ENCODE measurements at places on chromosomes 7 and 10. TPM values are rescaled to one million over a fixed set of nuclear protein-coding genes. Genes with fewer than 3 reads are reported as not detected.

DNA sequence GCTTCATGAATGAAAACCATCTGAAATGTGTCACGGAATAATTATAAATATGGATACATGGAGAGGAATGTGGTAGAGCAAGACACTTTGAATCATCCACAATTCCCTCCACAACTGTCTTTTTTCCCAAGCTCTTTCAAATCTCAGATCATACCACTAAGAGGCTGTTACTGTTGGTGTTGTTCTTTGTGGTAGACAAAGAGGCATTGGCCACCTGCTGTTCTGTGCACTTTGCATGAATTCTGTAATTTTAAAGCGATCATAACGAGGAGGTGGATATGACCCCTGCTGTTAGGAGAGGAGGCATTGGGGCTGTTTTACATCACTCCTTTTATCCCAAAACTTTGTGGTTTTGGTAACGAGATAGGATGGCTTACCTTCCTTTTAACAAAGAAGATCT, 141.2 kb upstream of the KLF6 start:
- DNase-seq = no peak
- H3K27ac ChIP-seq = peak overlapping the region; percentile 26
- no peak overlapping the region for H3K4me3 ChIP-seq
- no peaks in the 10 kb centered on the region for H3K4me1 ChIP-seq
- H3K27me3 ChIP-seq = no peaks in the 10 kb centered on the region

DNA sequence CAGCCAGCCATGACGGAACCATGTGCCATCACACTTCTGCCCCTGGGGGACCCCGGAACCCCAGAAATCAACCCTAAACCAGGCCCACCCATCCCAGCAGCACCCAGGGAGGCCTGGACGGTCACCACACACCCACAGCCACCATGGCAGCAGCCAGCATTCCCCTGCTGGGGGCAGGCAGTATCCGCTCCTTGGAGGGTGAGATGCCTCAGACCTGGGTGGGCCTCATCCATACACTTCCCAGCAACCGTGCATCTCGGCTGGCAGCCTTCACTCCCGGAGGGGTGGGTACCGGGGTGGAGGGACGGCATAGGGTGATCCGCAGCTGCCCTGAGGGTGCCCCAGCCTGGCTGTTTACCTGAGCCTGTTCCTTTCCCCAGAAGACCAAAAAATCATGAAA, 69.1 kb upstream of the FAM20C start:
- H3K4me1 ChIP-seq = no peaks in the 10 kb centered on the region
- DNase-seq = no peak
- H3K36me3 ChIP-seq = no peaks in the 10 kb centered on the region

- DNase-seq = no peak
- no peak overlapping the region for H3K4me3 ChIP-seq
- no peaks in the 10 kb centered on the region for H3K36me3 ChIP-seq
- no peaks in the 10 kb centered on the region for H3K4me1 ChIP-seq
Measured at GRCh38 chr7:152909683-152910544, 150.4 kb downstream of the ACTR3B start.

- no peak overlapping the region for H3K4me3 ChIP-seq
- H3K4me1 ChIP-seq = no peaks in the 10 kb centered on the region
- no peak for DNase-seq
- H3K27me3 ChIP-seq = no peaks in the 10 kb centered on the region
- H3K27ac ChIP-seq = no peak overlapping the region
Measured at GRCh38 chr10:69898524-69898923, 96.8 kb downstream of the COL13A1 start.

DNA sequence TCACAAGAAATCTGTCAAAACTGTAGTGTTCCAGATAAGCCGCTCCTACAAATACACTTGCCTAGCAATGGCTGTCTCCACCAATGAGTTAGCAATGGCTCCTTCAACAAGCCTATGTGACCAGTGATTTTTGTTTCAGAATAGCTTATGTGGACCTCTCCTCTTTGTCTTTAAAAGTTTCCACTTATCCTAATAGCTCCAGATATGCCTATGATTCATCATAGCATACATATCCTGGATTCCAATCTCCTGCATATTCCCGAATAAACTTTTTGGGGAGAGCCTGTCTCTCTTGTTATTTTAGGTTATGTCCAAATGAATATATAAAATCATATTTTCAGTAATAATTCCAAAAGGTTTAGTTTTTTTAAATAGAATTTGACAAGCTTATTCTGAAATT, 510.6 kb downstream of the ARL4A start:
- no peak overlapping the region for H3K27ac ChIP-seq
- H3K4me3 ChIP-seq = no peak overlapping the region
- no peaks in the 10 kb centered on the region for H3K27me3 ChIP-seq
- no peaks in the 10 kb centered on the region for H3K36me3 ChIP-seq
- no peaks in the 10 kb centered on the region for H3K4me1 ChIP-seq
- no peak for DNase-seq

- H3K27me3 ChIP-seq = no peaks in the 10 kb centered on the region
- no peaks in the 10 kb centered on the region for H3K36me3 ChIP-seq
- DNase-seq = peak; percentile 30
- peak overlapping the region; percentile 18 for H3K4me3 ChIP-seq
- H3K27ac ChIP-seq = peak overlapping the region; percentile 72
- H3K4me1 ChIP-seq = peaks cover 64% of the 10 kb centered on the region
Measured at GRCh38 chr10:110504111-110504735, 6.5 kb downstream of the DUSP5 start.

DNA sequence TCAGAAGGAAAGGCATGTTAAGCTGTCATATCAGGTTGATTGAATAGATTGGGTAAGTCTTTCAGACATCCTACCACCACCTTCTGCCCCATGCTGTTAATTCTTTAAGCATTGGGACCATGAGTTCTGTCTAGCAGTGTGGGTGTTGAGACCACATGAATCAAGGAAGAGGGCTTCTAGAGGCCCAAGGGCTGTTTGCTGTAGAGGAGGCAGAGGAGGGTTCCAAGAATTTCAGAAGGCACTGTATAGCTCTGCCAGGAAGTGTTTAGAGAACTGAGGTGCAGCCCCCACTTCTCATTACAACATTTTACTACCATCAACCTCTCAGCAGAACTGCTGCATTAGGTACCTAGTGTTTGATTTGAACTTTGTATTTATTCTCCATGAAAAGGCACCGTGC, 720.2 kb downstream of the AUTS2 start:
- DNase-seq = no peak
- H3K27me3 ChIP-seq = no peaks in the 10 kb centered on the region
- no peaks in the 10 kb centered on the region for H3K36me3 ChIP-seq
- no peaks in the 10 kb centered on the region for H3K4me1 ChIP-seq
- no peak overlapping the region for H3K4me3 ChIP-seq

- no peak for DNase-seq
- no peaks in the 10 kb centered on the region for H3K4me1 ChIP-seq
- H3K27me3 ChIP-seq = no peaks in the 10 kb centered on the region
- H3K36me3 ChIP-seq = no peaks in the 10 kb centered on the region
- no peak overlapping the region for H3K27ac ChIP-seq
- H3K4me3 ChIP-seq = no peak overlapping the region
Measured at GRCh38 chr7:37050801-37051200, 326.5 kb upstream of the AOAH start.

GRCh38 chr7:39310699-39311098, 255.5 kb upstream of the YAE1 start:
- H3K36me3 ChIP-seq = no peaks in the 10 kb centered on the region
- H3K27ac ChIP-seq = no peak overlapping the region
- H3K27me3 ChIP-seq = no peaks in the 10 kb centered on the region
- DNase-seq = no peak
- no peak overlapping the region for H3K4me3 ChIP-seq

- no peak overlapping the region for H3K4me3 ChIP-seq
- H3K4me1 ChIP-seq = no peaks in the 10 kb centered on the region
- DNase-seq = no peak
- H3K27me3 ChIP-seq = no peaks in the 10 kb centered on the region
- no peak overlapping the region for H3K27ac ChIP-seq
Measured at GRCh38 chr7:70953796-70954195, 178.1 kb upstream of the GALNT17 start.

DNA sequence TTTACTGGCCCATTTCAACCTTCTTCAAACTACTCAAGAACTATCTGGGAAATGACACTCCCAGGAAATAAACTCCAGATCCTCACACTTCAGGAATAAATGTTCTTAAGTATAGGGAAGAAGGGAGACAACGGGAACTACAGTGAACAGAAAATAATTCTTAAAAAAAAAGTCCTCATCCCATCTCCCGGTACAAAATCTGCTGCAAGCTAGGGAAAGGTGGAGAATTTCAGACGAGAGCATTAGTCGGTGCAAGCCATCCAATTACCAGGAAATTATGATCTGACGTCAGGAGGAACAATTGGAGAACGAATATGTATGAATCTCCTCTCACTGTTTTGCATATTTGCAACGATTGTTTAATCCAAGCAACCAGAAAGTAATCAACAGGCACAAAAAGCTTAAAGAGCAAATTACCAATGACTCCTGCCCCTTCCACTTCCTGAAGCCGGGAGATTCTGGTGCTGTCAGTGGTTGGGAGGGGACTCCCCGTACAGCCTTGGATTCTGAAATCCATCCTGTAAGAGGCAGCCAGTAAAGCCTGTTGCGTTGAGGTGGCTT, 15.1 kb upstream of the GATA3 start:
- no peaks in the 10 kb centered on the region for H3K36me3 ChIP-seq
- peaks cover 46% of the 10 kb centered on the region for H3K4me1 ChIP-seq
- H3K27ac ChIP-seq = no peak overlapping the region
- peaks cover 92% of the 10 kb centered on the region for H3K27me3 ChIP-seq
- DNase-seq = no peak

- no peak overlapping the region for H3K4me3 ChIP-seq
- H3K36me3 ChIP-seq = peaks cover 13% of the 10 kb centered on the region
- peak; percentile 58 for DNase-seq
- H3K27me3 ChIP-seq = no peaks in the 10 kb centered on the region
Measured at GRCh38 chr10:102612964-102613275, 31.4 kb upstream of the TRIM8 start.

- no peak for DNase-seq
- H3K27ac ChIP-seq = no peak overlapping the region
- no peaks in the 10 kb centered on the region for H3K36me3 ChIP-seq
- H3K4me3 ChIP-seq = no peak overlapping the region
- peaks cover 4% of the 10 kb centered on the region for H3K4me1 ChIP-seq
Measured at GRCh38 chr10:124492266-124492665, 30.6 kb downstream of the LHPP start.

- DNase-seq = no peak
- H3K27ac ChIP-seq = no peak overlapping the region
- no peaks in the 10 kb centered on the region for H3K4me1 ChIP-seq
- H3K27me3 ChIP-seq = no peaks in the 10 kb centered on the region
Measured at GRCh38 chr7:44286618-44287487, 38.5 kb downstream of the CAMK2B start.

DNA sequence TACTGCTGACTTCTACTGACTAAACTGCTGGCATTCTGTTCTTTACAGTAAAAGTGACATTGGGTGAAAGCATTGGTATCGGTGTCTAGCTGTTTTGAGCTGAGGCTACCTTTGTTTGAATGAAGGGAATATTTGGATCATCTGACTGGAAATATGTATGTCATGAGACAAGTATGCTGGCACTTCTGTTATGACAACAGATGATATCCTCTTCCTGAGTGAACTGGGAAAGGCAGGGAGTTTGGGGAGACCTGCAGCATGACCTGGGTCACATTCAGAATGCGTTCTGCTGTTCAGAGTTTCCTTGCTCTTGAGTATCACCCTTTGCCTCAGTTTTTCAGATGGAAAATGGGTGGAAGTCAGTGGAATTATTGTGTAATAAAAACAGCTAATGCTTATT, 81.8 kb downstream of the PLCE1 start:
- H3K4me3 ChIP-seq = no peak overlapping the region
- no peak for DNase-seq
- H3K27ac ChIP-seq = no peak overlapping the region
- H3K4me1 ChIP-seq = no peaks in the 10 kb centered on the region

DNA sequence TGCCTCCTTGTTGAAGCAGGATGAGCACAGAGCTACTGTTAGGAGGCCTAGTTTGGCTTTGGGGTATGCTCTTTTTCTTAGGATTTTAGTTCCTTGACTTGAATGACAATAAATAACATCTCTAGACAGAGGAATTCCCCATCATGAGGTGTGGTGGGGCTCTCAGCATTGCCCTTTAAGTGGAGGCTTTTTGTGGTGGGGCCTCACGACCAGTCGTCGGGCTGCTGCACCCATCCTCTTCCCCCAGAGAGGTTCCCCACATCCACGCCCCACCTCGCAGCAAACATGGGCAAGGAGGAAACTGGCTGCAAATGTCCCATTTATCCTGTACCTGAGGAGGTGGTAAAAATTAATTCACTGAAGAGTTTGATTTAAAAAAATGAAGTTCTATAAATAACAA, 36.1 kb upstream of the TARP start:
- no peak overlapping the region for H3K4me3 ChIP-seq
- H3K27ac ChIP-seq = no peak overlapping the region
- H3K27me3 ChIP-seq = no peaks in the 10 kb centered on the region
- H3K4me1 ChIP-seq = peaks cover 11% of the 10 kb centered on the region

- peaks cover 17% of the 10 kb centered on the region for H3K4me1 ChIP-seq
- H3K4me3 ChIP-seq = no peak overlapping the region
- peaks cover 90% of the 10 kb centered on the region for H3K36me3 ChIP-seq
- H3K27ac ChIP-seq = no peak overlapping the region
- no peaks in the 10 kb centered on the region for H3K27me3 ChIP-seq
Measured at GRCh38 chr7:45102785-45103712, 8.4 kb downstream of the TBRG4 start.

GRCh38 chr7:135355377-135356048, 121.9 kb downstream of the STRA8 start:
- no peak for DNase-seq
- H3K4me3 ChIP-seq = no peak overlapping the region
- H3K4me1 ChIP-seq = no peaks in the 10 kb centered on the region
- no peaks in the 10 kb centered on the region for H3K36me3 ChIP-seq
- H3K27ac ChIP-seq = no peak overlapping the region

GRCh38 chr7:105875505-105875904, 894 bp downstream of the ATXN7L1 start:
- H3K36me3 ChIP-seq = no peaks in the 10 kb centered on the region
- H3K27me3 ChIP-seq = no peaks in the 10 kb centered on the region
- DNase-seq = no peak
- H3K4me1 ChIP-seq = peaks cover 46% of the 10 kb centered on the region

- no peak for DNase-seq
- H3K4me3 ChIP-seq = peak overlapping the region; percentile 79
- peaks cover 30% of the 10 kb centered on the region for H3K36me3 ChIP-seq
- peaks cover 59% of the 10 kb centered on the region for H3K4me1 ChIP-seq
Measured at GRCh38 chr7:150686030-150686631, 625 bp downstream of the GIMAP2 start.

GRCh38 chr10:115921795-115922194, 351.2 kb downstream of the GFRA1 start:
- H3K4me1 ChIP-seq = no peaks in the 10 kb centered on the region
- H3K27me3 ChIP-seq = no peaks in the 10 kb centered on the region
- DNase-seq = no peak
- H3K4me3 ChIP-seq = no peak overlapping the region

Gene HMX2
- polyA plus RNA-seq = not detected

Gene HPSE2
- polyA plus RNA-seq = 1.2 TPM

Gene SPDYE17
- not detected for polyA plus RNA-seq

Gene ADCY1
- polyA plus RNA-seq = not detected

Gene ELFN1
- 0.20 TPM for polyA plus RNA-seq

Gene WEE2
- polyA plus RNA-seq = not detected

Gene FBXL13
- polyA plus RNA-seq = 0.43 TPM

Gene STRIP2
- polyA plus RNA-seq = not detected

Gene DKK1
- polyA plus RNA-seq = not detected

Gene NODAL
- polyA plus RNA-seq = 0.43 TPM

Gene HGF
- polyA plus RNA-seq = not detected

Gene PHKG1
- polyA plus RNA-seq = 0.95 TPM

Gene DENND11
- polyA plus RNA-seq = 17.3 TPM

All from CD8-positive, alpha-beta memory T cell (primary cell).